ENCODE measurements at places on chromosomes 3 and 15. TPM values are rescaled to one million over a fixed set of nuclear protein-coding genes. Genes with fewer than 3 reads are reported as not detected.
A peak's percentile ranks its signal among the peaks of the same experiment; 100 is the strongest.

The CLDN18 gene
- not detected for total RNA-seq

The CACNA2D2 gene
- 3.1 TPM for total RNA-seq

The UROC1 gene
- total RNA-seq: not detected

The GTF2A2 gene
- 22.3 TPM for total RNA-seq

The CLDN1 gene
- total RNA-seq: 11.0 TPM

The TRIM71 gene
- total RNA-seq: not detected

DNA sequence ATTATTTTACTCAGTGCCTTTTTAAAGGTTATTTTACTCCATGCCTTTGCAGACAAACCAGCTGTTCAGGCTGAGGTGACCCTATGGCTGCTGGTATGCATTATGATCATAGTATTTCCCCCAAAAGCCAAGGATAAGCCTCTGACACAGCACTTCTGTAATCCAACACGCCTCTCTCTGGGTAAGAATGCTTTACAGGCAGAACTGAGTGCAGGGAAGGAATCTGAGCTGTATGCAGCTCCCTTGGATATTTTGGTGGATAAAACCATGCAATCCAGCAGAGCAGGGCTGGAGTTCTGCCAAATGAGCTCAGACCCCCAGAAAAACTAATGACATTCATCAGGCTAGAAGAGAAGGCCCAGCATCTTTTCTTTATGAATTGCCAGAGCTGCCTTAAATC lies 11.7 kb upstream of the MAP1A start:
- DNase-seq: no peak
- H3K4me3 ChIP-seq: no peak overlapping the region
- H3K27me3 ChIP-seq: no peaks in the 10 kb centered on the region
- H3K4me1 ChIP-seq: peaks cover 4% of the 10 kb centered on the region

DNA sequence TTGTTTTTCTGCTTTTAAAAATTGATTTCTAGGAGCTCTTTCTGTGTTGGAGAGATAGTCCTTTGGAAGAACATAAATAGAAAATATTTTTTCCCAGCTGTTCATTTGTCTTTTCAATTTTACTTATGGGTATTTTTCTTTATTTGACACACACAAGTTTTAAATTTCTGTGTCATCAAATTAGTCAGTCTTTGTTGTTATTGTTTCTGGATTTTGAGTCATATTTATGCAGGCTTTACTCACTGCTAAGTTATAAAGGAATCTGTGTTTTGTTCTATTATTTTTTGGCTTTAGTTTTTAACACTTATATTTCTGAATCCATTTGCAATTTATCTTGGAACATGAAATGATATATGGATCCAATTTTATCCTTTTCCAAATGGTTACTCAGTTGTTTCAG lies 5.9 kb upstream of the GHSR start:
- no peak overlapping the region for H3K4me3 ChIP-seq
- H3K27ac ChIP-seq: no peak overlapping the region
- peaks cover 6% of the 10 kb centered on the region for H3K4me1 ChIP-seq
- peaks cover 2% of the 10 kb centered on the region for H3K27me3 ChIP-seq
- H3K36me3 ChIP-seq: no peaks in the 10 kb centered on the region
- no peak for DNase-seq

DNA sequence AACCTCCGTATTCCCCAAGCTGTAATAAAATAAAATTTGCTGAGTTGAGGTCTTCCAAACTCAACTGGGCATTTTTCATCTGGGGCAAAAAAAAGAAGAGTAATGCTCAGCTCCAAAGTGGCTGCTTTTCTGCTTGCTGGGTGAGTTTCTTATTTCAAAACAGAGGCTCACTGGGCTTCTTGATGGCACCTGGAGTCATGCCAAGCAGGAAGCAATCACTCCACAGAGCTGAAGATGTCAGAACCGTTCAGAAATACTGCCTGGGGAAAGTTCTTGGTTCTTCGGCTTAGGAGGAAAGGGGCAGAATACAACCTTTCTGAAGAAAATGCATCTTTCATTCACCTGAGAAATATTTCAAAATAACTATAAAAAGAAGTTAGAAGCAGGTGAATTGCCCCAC lies 4.1 kb downstream of the CCR9 start:
- H3K4me1 ChIP-seq: peaks cover 3% of the 10 kb centered on the region
- no peaks in the 10 kb centered on the region for H3K27me3 ChIP-seq
- no peak overlapping the region for H3K27ac ChIP-seq
- H3K4me3 ChIP-seq: no peak overlapping the region
- DNase-seq: peak; percentile 81

GRCh38 chr3:150763841-150764483 lies 993 bp upstream of the SIAH2 start:
- peak; percentile 72 for DNase-seq
- H3K4me3 ChIP-seq: peak overlapping the region; percentile 4
- H3K27me3 ChIP-seq: no peaks in the 10 kb centered on the region
- no peaks in the 10 kb centered on the region for H3K36me3 ChIP-seq

- H3K4me1 ChIP-seq: no peaks in the 10 kb centered on the region
- no peak overlapping the region for H3K4me3 ChIP-seq
- no peaks in the 10 kb centered on the region for H3K27me3 ChIP-seq
- no peak for DNase-seq
- no peak overlapping the region for H3K27ac ChIP-seq
These were observed 470.9 kb downstream of the WDR72 start for GRCh38 chr15:53288542-53288941.

DNA sequence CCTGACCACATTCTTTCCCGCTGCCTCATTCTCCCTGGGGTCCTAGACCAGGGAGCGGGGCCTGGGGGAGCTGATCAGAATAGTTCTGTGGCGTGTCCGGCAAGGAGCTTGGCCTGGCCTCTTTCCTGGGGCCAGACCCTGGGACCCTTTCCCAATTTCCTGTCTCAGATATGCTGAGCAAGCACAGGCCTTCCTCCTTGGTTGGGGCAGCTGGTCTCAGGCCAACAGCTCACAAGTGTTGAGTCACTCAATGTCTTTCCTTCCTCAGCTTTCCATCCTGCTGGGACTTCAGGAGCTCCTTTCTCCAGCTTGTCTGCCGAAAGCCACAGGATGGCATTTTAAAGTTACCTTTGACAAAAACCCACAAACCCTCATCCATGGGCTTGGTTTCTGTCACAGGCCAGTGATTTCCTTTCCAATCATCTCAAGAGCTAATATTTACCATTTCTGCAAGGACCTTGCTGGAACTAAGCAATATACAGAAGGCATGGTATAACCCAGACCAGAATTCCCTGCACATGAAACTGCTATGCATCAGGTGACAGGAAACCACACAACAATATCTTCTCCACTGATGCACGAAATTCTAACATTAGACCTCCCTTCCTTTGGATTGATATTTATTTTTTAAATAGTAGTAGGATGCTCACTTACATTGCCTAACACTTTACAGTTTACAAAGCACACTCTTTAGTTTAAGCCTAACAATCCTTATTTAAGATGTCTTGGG lies 19.5 kb upstream of the TIMP4 start:
- H3K4me3 ChIP-seq: no peak overlapping the region
- H3K27me3 ChIP-seq: no peaks in the 10 kb centered on the region
- H3K36me3 ChIP-seq: no peaks in the 10 kb centered on the region

- H3K4me3 ChIP-seq: no peak overlapping the region
- no peaks in the 10 kb centered on the region for H3K36me3 ChIP-seq
- DNase-seq: no peak
- no peaks in the 10 kb centered on the region for H3K4me1 ChIP-seq
- no peak overlapping the region for H3K27ac ChIP-seq
These were observed 22.3 kb downstream of the MECOM start for GRCh38 chr3:169641167-169641566.

DNA sequence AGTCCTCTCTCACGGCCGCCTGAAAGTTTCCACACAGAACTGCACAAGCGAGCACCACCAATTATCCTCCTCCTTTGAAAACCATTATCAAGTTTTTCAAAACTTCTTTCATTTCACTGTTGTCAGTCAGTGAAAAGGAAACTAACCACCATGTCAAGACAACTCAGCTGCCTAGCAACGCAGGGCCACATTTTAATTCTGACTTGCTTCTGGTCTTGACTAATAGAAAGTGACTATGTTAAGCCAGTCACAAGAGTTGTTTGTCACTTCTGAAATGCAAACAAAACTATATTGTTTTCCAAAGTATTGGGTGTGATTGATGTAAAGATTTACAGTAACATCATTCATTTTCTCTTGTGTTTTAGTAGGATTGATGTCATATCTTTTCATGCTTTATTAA lies 612.8 kb upstream of the AGTR1 start:
- DNase-seq: no peak
- H3K4me1 ChIP-seq: no peaks in the 10 kb centered on the region
- H3K36me3 ChIP-seq: no peaks in the 10 kb centered on the region
- H3K27me3 ChIP-seq: no peaks in the 10 kb centered on the region
- no peak overlapping the region for H3K27ac ChIP-seq

- no peak for DNase-seq
- H3K4me1 ChIP-seq: no peaks in the 10 kb centered on the region
- H3K36me3 ChIP-seq: no peaks in the 10 kb centered on the region
- no peak overlapping the region for H3K27ac ChIP-seq
These were observed 115.1 kb downstream of the PLCL2 start for GRCh38 chr3:16999871-17000270.

DNA sequence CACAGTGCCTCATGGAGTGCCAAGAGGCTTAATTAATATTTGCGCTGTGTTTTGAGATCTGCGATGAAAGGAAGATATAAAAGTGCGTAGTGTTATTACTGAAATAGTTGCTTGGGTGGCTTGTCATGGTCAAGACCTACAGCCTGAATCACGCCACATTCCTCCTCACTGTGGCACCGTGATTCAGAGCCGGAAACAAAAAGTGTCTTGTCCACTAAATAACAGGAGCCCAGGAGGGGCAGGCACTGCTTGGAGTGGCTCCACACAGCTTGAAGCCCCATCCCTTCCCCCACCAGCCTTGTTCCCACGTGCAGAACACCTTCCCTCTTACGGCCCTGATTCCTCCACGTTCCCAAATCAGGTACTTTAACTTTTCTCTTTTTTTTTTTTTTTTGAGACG lies 1.2 kb upstream of the LRRC15 start:
- H3K4me3 ChIP-seq: no peak overlapping the region
- no peak overlapping the region for H3K27ac ChIP-seq
- no peaks in the 10 kb centered on the region for H3K27me3 ChIP-seq
- DNase-seq: no peak
- H3K4me1 ChIP-seq: peaks cover 15% of the 10 kb centered on the region

DNA sequence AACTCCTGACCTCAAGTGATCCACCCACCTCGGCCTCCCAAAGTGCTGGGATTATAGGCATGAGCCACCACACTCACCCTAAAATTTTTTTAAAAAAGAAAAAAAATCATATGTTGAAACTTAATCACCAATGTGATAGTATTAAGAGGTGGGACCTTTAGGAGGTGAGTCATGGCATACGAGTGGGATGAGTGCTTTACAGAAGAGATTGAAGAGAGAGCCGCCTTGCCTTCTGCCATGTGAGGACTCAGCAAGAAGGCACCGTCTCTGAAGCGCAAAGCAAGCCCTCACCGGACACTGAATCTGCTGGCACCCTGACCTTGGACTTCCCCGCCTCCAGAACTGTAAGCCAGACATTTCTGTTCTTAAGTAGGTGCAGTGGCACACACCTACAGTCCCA lies 5.5 kb downstream of the ARPIN start:
- no peaks in the 10 kb centered on the region for H3K27me3 ChIP-seq
- peaks cover 14% of the 10 kb centered on the region for H3K36me3 ChIP-seq
- no peak for DNase-seq
- H3K4me3 ChIP-seq: no peak overlapping the region
- no peak overlapping the region for H3K27ac ChIP-seq

DNA sequence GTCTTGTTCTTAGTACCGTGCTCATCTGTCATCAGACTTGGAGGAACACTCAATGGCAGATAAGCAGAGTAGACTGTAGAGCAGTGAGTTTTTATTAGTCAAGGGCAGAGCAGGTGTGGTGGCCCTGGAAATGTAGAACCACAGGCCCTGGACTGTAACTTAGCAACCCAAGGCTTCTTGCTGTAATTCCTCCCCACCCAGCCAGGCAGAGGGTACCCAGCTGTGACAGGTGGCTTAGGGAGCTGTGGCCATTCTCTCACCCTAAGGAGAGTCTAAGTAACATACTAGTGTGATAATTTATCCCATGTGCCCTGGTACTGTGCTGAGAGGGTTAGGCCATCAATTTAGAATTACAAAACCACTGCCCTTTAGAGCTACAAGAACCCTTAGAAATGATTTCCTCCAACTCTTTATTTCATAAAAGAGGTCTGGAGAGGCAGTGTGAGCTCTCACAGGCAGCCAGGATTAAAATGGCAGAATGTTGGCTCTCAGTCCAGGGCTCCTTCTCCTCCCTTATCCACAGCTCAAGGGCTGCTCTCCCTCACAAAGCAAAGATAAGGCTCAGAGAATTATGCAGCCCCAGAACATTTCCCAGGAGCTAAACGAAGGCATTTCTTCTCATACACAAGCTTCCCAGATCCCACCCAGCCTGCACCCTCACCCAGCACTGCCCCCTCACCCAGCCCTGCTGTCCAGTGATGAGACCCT lies 3.0 kb downstream of the POMGNT2 start:
- H3K4me3 ChIP-seq: no peak overlapping the region
- H3K27ac ChIP-seq: no peak overlapping the region
- peaks cover 4% of the 10 kb centered on the region for H3K4me1 ChIP-seq
- no peaks in the 10 kb centered on the region for H3K36me3 ChIP-seq

GRCh38 chr3:152097120-152097519 lies 171.6 kb upstream of the MBNL1 start:
- no peaks in the 10 kb centered on the region for H3K27me3 ChIP-seq
- H3K36me3 ChIP-seq: no peaks in the 10 kb centered on the region
- H3K4me3 ChIP-seq: no peak overlapping the region
- no peak for DNase-seq
- H3K4me1 ChIP-seq: no peaks in the 10 kb centered on the region
- peak overlapping the region; percentile 43 for H3K27ac ChIP-seq

DNA sequence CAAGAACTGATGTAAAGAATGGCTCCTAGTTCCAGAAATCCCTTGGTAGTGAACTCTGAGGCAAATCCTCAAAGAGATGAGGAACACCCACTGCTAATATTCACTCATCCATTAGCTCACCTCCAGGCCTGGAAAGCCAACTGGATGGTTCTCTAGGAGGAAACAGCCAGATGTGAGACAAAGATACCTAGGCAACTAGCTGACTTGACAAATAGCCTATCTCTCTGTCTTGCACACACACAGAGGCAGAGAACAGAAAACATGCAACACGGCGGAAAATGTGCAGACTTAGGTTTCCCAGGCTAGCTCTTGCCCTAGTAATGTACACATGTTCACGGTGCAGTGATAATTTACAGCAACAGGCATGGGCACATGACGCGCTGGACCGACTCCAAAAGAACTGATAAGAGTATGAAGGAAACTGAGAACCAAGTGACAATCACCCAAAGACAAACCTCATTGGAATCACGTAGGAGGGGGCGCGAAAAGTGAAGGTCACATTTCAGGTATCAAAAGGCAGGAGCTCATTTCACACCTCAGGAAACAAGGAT lies 318.1 kb downstream of the FOXP1 start:
- DNase-seq: no peak
- H3K4me3 ChIP-seq: no peak overlapping the region
- peak overlapping the region; percentile 22 for H3K27ac ChIP-seq
- H3K27me3 ChIP-seq: no peaks in the 10 kb centered on the region
- no peaks in the 10 kb centered on the region for H3K36me3 ChIP-seq

Measured in thyroid gland (tissue), 4 donors.